ENCODE measurements at places on chromosomes 1 and 21.
A peak's percentile ranks its signal among the peaks of the same experiment; 100 is the strongest.

DNA sequence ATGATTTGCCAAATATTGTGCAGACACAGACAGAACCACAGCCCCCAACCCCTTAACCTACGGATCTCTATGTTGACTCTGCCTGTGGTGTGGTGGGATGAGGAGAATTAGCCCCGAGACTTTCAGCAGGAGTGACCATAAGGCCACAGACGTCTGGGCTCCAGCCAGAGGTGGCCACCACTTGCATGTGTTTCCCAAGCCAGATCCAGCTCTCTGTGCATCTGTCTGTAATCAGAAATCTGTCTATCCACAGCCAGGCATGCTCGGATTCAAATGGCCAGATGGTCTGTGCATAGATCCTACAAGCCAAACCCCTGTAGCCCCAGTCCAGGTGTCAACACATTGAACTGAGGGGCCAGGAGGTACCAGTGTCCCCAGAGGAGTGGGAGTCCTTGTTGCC is 140.6 kb downstream of the SYF2 start:
- H3K27me3 ChIP-seq = peaks cover 78% of the 10 kb centered on the region
- H3K4me3 ChIP-seq = no peak overlapping the region
- no peak overlapping the region for H3K27ac ChIP-seq
- no peak for DNase-seq
- H3K4me1 ChIP-seq = no peaks in the 10 kb centered on the region

DNA sequence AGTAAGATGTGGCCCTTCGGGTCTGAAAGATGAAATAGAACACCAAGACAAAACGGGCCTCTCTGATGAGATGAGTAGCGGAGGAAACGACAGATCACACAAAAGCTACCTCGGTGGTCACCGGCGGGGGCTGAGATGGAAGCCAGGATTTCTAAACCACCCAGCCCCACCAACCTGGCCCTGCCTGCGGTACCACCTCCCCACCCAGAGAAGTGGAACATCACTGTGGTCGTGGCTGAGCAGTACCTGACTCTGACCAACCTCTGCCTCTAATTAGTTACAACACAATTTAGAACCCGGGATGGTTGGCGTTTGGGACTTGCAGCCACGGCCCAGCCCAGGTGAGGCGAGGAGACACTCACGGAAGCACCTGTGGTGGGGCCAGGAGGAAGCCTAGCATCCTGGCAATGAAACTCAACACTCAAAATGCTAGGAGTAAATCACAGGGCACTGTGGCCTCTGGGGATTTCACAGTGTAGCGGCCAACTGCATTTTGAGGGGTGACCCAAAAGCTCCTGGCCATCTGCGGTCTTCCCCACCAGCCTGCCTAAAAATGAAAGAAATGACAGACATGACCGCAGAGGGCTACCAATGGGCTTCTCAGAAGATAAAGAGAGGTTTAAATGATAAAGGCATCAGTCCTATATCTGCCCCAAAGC is 73.4 kb downstream of the ITPKB start:
- no peak overlapping the region for H3K27ac ChIP-seq
- H3K4me3 ChIP-seq = no peak overlapping the region
- no peak for DNase-seq
- no peaks in the 10 kb centered on the region for H3K27me3 ChIP-seq
- H3K4me1 ChIP-seq = peaks cover 26% of the 10 kb centered on the region
- H3K36me3 ChIP-seq = no peaks in the 10 kb centered on the region

DNA sequence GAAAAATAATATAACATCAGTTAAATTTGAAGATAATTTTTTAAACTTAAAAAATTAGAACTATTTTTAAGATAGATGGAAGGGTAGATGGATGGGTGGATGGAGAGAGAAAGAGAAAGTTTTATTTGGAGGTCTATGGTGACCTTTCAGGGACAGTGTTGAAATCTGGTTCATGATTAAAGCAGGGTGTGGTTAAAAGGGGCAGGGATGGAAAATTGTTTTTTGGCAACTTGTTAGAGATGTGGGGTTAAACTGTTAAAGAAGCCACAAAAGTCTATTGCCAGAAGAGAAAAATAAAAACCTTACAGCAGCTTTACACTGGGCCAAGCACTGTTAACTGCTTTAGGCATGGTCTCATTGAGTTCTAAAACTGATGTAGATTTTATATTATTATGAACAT is 134.9 kb upstream of the GORAB start:
- H3K27me3 ChIP-seq = no peaks in the 10 kb centered on the region
- no peaks in the 10 kb centered on the region for H3K4me1 ChIP-seq
- H3K27ac ChIP-seq = no peak overlapping the region
- no peak overlapping the region for H3K4me3 ChIP-seq

- no peaks in the 10 kb centered on the region for H3K36me3 ChIP-seq
- no peak overlapping the region for H3K27ac ChIP-seq
- H3K4me1 ChIP-seq = no peaks in the 10 kb centered on the region
- H3K4me3 ChIP-seq = no peak overlapping the region
- DNase-seq = peak; percentile 26
Measured at GRCh38 chr1:18972531-18972930, 16.1 kb upstream of the IFFO2 start.

DNA sequence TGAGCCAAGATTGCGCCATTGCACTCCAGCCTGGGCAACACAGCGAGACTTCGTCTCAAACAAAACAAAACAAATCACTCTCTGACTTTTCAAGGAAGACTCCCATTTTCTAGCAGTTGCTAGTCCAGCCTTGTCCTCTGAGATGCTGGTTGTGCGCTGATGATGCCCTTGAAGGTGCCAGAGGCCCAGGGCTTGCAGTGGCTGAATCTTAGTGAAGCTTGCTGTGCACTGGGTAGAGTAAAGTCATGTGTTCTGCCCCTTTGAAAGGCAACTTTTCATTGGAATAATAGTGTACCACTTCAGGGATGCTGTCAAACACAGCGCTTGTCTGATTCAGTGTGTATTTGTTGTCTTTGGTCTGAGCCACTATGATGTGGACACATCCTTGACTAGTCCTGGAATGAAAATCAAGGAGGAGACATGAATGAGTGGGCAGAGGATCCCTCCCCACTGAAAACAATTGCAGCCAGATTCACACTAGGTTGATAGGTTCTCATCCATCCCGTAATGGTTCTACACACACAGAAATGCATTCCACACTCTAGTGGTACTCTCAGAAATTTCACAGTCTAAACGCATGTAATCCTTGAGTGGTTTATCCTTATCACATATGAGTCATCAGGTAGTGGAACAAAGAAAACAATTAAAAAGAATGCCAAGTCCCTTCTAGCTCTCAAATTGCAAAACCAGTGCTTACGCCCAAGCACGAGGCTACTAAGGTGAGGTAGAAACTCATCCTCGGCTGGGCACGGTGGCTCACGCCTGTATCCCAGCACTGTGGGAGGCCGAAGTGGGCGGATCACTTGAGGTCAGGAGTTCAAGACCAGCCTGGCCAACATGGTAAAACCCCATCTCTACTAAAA is 17.8 kb upstream of the TDRD10 start:
- peaks cover 30% of the 10 kb centered on the region for H3K27me3 ChIP-seq
- H3K27ac ChIP-seq = no peak overlapping the region
- H3K4me3 ChIP-seq = no peak overlapping the region
- H3K4me1 ChIP-seq = peaks cover 3% of the 10 kb centered on the region

DNA sequence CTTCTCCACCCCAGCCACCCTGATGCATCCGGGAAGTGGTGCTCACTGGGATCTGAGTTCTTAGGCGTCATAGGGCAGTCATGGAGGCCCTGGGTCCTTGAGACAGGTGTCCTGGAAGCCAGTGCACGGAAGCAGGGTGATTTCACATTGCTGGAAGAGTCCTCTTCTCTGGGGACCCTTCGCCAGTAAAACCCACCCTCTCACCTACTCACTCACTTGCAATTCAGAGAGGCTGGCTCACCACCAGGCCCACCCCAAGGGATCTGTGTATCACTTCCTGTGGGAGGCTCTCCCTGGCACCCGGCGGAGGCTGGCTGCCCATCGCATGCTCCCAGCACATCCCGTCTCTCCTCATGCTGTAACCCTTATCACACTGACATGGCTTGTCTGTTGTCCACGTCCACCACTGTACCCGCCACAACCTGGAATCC is 40.2 kb upstream of the EPS8L3 start:
- no peak overlapping the region for H3K27ac ChIP-seq
- no peak overlapping the region for H3K4me3 ChIP-seq
- H3K27me3 ChIP-seq = no peaks in the 10 kb centered on the region
- no peaks in the 10 kb centered on the region for H3K36me3 ChIP-seq

- peaks cover 21% of the 10 kb centered on the region for H3K4me1 ChIP-seq
- no peaks in the 10 kb centered on the region for H3K36me3 ChIP-seq
- DNase-seq = peak; percentile 96
Measured at GRCh38 chr1:117695796-117696490, 90.1 kb downstream of the TENT5C start.

- H3K4me3 ChIP-seq = no peak overlapping the region
- no peak overlapping the region for H3K27ac ChIP-seq
- DNase-seq = no peak
- no peaks in the 10 kb centered on the region for H3K36me3 ChIP-seq
Measured at GRCh38 chr1:216688127-216688657, 35.0 kb downstream of the ESRRG start.
